ENCODE measurements at places on chromosomes 6 and 20. TPM values are rescaled to one million over a fixed set of nuclear protein-coding genes. Genes with fewer than 3 reads are reported as not detected.

Gene SLC22A16
- total RNA-seq: 0.79 TPM

Gene BCAS4
- total RNA-seq: 10.6 TPM

Gene PRDM1
- total RNA-seq: 23.0 TPM

Gene ADAM33
- 4.3 TPM for total RNA-seq

Gene FAM209B
- total RNA-seq: not detected

Data from kidney (tissue), 22 donors.